Epithelial cell of esophagus (primary cell): ENCODE measurements at places on chromosomes 16 and 17.
A peak's percentile ranks its signal among the peaks of the same experiment; 100 is the strongest.

GRCh38 chr17:47873200-47874090, 22.5 kb upstream of the SP6 start:
- no peak for DNase-seq

GRCh38 chr16:68642436-68643101, 2.5 kb upstream of the CDH3 start:
- peak; percentile 81 for DNase-seq

DNA sequence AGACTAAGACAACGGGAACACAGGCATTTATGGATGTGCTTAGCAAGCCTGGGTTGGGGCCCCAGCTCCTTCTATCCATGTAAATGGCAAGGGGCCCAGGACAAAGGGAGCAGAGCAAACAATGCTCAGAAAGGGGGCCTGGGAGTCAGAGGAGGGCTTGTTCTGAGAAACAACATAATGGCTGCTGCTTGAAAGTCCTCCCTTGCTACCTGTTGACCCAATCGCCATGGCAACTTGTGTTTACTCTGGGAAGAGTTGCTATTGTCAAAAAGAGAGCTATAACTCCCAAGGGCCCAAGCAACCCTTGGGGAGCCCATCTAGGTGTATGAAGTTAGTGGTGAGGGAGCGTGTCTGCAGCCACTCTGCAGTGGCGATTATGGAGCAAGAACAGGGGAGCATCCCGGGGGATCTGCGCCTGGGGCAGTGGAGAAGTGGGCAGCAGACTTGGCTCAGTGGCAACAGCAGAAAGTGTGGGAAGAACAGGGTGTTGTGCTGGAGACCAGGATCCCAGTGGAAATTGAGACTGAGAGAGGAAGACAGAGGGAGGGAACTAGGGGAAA, 118.7 kb upstream of the NLRP1 start:
- no peak for DNase-seq

DNA sequence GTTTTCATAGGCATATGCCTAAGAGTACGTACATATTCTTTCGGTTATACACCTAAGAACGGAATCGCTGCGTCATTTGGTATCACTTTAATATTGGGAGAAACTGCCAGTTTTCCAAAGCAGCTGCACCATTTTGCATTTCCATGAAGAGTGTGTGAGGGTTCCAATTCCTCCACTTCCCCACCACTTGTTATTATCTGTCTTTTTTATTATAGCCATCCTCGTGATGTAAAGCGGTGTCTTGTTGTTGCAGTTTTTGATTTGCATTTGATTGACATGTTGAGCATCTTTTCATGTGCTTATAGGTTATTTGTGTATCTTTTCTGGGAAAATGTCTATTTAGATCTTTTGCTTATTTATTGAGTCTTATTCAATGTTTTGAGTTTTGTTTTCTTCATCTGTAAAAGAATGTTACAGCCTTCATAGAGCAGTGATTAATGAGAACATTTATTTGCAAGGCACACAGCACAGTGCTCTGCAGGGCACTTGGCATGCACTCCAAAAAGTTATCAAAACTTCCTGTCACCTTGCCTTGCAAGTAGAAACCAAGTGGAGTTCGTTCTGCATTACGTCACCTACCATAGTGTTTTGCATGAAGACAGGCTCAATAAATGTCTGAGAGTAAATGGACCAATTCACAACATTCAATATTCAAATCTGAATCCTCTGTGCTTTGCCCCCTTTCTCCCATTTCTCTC, 26.6 kb upstream of the ST6GALNAC1 start:
- peak; percentile 73 for DNase-seq

DNA sequence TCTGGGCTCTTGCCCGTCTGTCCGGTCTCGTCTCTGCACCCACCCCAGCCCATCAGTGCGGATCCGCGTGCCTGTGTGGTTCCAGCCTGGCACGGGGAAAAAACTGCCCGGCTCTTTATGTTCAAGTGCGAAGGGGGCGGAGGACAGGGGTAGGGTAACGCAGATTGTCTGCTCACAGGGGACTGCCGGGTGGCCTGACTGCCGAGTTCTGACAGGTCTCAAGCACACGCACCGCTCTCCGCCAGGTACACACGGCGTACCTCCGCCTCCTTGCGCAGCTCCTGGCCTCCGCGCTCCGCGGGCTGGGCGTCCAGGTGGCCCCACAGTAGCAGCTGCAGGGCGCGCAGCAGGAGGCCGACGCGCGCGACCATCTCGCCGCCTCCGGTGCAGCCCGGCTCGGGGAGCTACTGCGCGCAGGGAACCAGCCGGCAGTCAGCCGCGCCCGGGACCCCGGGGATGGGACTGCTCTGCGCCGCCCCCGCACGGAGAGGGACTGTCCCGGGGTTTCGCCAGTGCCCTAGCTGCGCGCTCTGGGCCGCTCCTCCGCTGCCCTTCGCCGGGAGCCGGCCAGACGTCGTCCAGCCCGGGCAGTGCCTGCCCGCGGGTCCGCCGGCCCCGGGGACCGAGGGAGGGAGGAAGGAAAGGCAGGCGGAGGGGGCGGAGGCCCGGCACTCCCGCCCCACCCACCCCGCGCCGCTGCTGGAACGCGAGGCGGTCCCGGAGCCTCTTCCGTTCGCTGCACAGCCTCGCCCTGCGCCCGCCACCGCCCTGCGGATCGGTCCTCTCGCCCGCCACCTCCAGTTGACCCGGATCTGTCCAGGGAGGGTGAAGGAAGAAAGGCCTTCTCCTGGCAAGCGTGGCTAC, at the start of gene MMP28:
MMP28 (minus strand) TSS at position 635 of the 864 bp plus-strand sequence; CDS start at position 371, 264 bp downstream.
- DNase-seq: peak; percentile 70

DNA sequence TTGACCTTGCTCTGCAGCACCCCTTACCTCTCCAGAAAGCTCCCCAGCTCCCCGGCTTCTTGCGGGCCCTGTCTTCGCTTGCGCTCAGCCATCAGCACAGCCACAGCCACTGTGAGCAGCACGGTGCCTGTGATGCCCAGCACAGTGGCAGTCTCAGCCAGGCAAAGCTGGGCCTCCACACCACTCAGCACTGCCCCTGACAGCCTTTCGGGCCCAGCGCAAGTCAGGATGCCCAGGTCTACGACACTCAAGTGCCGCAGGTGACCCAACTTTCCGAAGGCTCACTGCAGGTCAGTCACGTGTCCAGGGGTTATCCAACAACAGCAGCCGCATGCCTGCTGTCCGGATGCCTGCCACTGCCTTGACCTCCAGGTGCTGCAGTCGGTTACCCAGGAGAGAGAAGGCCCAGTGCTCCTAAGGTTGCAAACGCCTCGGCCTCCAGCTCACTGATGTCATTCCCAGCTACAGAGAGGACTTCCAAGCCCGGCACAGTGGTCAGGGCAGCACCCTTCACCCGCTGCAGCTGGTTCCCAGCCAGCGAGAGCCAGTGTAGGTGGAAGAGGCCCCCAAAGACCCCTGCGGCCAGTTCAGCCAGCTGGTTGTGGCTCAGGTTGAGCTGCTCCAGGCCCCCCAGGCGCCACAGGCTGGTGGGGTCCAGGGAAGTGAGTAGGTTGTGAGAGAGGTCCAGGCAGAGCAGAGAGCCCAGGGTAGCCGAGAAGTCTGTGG, 8.9 kb upstream of the TMEM101 start:
- no peak for DNase-seq

- DNase-seq: peak; percentile 22
These were observed 37.9 kb upstream of the SMIM36 start for GRCh38 chr17:55549140-55549539.

GRCh38 chr16:74570412-74571301, 36.3 kb downstream of the GLG1 start:
- DNase-seq: no peak

- no peak for DNase-seq
These were observed 9.1 kb upstream of the TMEM100 start for GRCh38 chr17:55731586-55732250.

GRCh38 chr16:83878838-83879237, 20.1 kb upstream of the MLYCD start:
- DNase-seq: peak; percentile 60

DNA sequence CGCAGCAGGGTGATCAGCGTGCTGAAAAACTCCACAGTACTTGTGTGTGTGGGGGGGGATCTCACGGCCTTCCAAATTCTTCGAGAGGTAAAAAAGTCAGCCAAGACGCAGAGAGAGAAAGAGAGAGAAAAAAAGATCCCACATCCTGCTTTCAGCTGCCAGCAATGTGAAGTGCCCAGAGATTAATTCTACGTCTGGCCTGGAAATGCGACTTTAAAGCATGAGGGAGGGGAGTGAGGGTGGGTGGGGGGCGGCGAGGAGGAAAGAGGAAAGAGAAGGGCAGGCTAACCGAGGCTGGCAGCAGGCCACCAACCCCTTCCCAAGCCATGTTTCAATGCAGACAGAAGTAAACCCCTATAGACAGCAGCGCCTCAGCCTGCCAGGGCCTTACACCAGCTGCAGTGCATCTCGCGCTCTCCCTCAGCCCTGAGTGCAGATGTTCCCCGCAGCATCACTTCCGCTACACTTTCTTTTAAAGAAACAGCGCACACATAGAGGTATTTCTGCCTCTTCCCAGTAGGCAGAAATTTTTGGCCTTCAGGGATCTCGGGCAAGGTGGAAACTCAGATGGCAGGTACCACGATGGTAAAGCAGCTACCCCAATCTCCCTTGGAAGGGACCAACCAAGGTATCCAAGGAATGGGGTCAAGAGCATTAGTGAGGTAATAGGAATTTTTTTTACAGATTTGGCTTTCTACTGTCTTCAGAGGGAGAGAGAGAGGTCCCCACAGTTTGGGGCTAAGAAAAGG, 87.8 kb downstream of the SMG6 start:
- DNase-seq: peak; percentile 58

DNA sequence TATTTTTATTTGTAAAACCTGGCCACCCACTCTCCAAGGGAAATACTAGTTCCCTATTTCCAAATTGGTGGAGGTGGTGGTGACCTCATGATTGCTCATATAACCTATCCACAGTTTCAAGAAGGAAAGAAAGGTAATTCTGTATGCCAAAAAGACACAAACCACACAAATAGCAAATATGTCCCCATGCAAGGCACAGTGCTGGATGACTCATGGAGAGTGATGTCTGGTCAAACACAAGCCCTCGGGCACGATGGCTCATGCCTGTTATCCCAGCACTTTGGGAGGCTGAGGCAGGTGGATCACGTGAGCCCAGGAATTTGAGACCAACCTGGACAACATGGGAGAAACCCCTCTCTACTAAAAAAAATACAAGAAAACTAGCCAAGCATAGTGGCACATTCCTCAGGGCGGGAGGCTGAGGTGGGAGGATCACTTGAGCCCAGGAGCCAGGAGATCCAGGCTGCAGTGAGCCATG, 64.2 kb downstream of the GNA13 start:
- peak; percentile 93 for DNase-seq

DNA sequence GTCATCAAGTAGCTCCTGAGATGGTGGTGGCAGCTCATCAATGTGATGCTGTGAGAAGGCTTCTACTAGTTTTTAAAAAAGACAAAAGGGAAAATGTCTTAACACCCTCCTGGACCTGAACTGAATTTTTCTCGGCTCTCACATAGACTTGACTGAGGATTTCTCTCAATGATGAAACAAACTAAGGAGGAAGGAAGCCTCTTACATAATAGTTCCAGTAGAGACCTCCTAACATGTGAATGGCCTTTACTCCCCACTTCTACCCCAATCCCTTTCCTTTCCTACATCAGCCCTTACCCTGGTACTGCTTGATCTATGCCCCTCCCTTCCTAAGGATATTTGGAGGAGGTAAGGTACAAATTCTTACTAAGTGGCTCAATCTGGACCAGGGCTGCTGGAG, 54.8 kb upstream of the MTMR4 start:
- DNase-seq: no peak

- DNase-seq: peak; percentile 94
These were observed 5.9 kb downstream of the KRT14 start for GRCh38 chr17:41580687-41581365.

- DNase-seq: peak; percentile 7
These were observed 48.6 kb downstream of the GAS7 start for GRCh38 chr17:10149573-10150399.

GRCh38 chr17:50818921-50819657, 16.3 kb upstream of the WFIKKN2 start:
- DNase-seq: no peak

GRCh38 chr16:17277981-17278381, 192.8 kb downstream of the XYLT1 start:
- DNase-seq: no peak

GRCh38 chr17:16919663-16920627, 52.0 kb downstream of the TNFRSF13B start:
- DNase-seq: no peak

DNA sequence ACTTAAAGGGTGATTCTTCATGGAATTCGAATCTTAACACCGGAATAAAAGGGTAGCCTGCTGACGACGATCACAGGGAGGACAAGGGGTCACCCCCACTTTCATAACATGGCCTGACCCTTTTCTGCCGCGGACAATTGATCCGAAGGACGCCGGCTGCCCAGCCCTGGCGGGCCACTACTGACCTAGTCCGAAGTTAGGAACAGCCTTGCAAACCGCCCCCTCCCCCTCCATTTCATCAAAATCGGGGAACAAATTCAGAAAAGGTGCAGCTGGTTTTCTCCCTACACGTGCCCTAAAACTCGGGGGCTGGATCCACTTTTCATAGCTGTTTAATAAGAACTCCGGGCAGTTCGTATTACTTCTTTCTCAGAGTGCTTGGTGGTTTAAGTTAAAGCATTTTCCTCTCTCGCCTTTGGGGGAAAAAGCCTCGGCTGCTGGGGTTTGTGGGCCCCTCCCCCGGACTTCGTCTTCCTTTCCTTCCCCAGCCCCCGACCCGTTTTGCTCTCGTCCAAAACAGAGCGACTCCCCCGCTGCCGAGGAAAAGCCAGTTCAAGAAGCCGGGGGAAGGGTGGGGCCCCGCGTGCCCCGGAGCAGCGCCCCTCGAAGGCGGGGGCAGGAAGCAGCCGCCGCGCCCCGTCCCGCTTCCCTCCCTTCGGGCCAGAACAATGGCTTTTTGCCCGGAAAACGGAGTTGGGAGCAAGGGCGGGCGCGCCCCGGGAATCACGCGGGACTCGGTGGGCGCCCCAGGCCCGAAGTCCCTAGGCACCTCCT, 641 bp upstream of the CBX2 start:
- no peak for DNase-seq

GRCh38 chr17:72984145-72984925, 108.2 kb downstream of the SLC39A11 start:
- peak; percentile 62 for DNase-seq

DNA sequence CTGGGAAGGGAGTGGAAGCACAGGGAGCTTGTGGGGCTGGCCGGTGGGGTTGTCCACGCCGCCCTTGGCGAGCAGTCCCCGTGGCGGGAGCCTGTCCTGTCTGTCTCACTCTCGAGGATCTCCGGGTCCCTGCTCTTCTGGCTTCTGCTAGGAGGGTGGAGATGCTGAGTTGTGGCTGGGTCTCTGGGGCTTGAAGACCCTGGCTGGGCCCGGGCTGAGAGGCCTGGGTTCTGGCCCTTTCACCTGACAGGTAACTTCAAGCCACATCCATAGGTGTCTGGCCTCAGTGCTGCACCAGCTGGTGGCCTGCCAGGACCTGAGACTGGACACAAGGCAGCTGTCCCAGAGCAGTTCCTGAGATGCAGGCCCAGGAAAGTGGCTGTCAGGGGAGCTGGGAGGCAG, 46.7 kb downstream of the PRMT7 start:
- no peak for DNase-seq

- peak; percentile 30 for DNase-seq
These were observed 20.5 kb downstream of the COG7 start for GRCh38 chr16:23432176-23433128.
